ENCODE measurements at places on chromosomes 16 and 17.

- DNase-seq, result no peak
These were observed 312.1 kb downstream of the SNX29 start for GRCh38 chr16:12288537-12289174.

- DNase-seq, result peak; percentile 81
These were observed 5.3 kb upstream of the ZNF689 start for GRCh38 chr16:30615358-30616091.

DNA sequence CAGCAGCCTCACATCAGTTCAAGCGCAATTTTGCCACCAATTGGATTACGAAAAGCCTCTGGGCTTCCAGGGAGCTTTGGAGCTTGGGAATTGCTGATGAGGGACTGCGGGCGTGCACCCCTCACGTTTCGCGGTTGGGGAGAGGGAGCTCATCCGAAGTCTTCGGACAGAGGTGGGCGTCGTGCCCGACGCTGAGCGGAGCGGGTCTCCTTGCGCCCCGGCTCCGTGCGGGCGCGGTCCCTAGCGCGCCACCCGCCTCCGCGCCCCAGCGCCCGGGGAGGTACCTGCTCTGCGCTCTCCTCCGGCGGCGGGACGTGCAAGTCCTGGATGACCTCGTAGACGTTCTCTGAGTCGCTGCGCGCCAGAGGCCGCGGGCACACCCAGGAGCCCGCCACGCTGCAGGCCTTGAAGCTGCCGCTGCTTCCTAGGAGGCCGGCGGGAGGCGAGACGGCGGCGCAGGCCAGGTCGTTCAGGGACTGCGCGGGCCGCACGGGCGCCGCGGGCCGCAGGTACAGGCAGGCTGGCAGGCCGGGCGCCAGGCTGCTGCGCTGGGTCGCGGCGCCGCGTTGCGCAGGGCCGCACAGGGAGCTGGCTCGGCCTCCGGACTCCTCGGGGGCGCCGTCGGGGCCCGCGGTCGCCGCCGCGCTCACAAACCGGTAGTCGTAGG is 3.2 kb downstream of the ARHGAP27 start:
- DNase-seq, result no peak

DNA sequence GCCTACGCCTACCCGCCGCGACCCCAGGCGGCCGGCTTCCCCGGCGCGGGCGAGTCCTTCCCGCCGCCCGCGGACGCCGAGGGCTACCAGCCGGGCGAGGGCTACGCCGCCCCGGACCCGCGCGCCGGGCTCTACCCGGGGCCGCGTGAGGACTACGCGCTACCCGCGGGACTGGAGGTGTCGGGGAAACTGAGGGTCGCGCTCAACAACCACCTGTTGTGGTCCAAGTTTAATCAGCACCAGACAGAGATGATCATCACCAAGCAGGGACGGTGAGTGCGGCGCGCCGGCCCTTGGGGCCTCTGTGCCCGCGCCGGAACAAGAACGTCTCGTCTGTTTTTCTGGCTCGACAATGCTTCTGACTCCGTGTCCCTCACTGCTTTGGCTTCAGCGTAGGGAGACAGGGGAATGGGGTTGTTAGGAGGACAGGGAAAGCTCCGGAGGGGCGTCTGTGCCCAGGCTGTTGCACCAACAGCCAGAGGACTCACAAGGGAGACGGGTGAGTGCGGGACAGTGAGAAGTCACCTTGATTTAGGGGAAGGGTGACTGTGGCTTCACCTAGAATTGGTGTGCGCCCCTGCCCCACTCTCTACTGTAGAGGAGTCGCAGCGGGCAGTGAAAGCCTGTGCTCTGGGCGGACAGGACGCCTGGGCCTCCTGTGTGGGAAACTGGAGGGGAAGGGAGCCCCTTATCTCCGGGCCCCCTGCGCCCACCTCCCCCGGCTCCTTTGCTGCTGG is 806 bp downstream of the TBX21 start:
- DNase-seq, result peak; percentile 45

- no peak for DNase-seq
These were observed 14.7 kb upstream of the GSG1L start for GRCh38 chr16:28078261-28078660.

DNA sequence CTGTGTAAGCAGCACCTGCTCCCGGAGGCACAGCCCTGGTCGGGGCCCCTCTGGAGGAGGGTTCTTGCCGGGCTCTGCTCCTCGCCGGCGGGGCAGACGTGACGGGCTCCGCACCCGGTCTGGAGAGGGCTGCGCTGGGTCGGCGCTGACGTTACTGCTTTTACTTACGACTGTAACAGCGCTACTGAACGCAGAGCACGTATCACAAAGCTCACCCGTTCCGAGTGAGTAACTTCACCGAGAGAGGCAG is 1.3 kb upstream of the RAB40C start:
- no peak for DNase-seq

GRCh38 chr17:41695134-41695661 is 6.5 kb downstream of the EIF1 start:
- no peak for DNase-seq

Data from suppressor macrophage treated with lipopolysaccharide for 1 hour (primary cell).